ENCODE measurements at places on chromosomes 12 and 14.
A peak's percentile ranks its signal among the peaks of the same experiment; 100 is the strongest.

GRCh38 chr12:18861287-18861858 is 123.5 kb downstream of the CAPZA3 start:
- DNase-seq = no peak

DNA sequence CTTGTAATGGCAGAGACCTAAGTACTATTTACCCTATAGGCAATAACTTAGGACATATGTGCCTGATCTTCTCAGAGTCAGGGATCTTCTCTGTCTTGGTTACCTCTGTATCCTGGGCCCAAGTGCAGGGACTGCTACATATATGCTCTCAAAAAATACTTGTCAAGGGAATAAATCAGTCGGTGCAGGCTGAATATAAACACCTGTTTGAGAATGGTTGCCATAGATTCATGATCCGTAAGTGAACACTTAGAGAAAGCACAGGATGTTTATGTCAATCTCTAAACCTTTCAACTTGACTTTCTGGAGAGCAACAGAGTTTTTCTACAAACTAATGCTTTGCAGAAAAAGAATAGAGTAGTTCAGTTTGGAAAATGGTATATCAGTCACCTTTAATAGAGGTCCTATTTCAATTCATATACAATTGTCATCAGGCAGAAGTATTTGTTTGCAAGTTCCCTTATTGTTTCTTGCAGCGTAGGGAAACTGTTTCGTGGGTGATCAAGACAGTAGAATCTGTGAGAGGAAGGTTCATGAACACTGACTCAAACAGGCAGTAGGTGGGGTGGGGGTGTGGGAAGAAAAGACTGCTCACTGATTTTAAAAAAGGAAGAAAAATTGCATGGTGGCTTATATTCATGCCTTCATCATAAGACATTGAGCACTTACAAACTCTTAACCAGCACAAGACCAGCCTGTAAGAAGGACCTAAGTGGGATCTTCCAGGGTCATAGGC is 6.0 kb upstream of the UBE2N start:
- DNase-seq = peak; percentile 21

DNA sequence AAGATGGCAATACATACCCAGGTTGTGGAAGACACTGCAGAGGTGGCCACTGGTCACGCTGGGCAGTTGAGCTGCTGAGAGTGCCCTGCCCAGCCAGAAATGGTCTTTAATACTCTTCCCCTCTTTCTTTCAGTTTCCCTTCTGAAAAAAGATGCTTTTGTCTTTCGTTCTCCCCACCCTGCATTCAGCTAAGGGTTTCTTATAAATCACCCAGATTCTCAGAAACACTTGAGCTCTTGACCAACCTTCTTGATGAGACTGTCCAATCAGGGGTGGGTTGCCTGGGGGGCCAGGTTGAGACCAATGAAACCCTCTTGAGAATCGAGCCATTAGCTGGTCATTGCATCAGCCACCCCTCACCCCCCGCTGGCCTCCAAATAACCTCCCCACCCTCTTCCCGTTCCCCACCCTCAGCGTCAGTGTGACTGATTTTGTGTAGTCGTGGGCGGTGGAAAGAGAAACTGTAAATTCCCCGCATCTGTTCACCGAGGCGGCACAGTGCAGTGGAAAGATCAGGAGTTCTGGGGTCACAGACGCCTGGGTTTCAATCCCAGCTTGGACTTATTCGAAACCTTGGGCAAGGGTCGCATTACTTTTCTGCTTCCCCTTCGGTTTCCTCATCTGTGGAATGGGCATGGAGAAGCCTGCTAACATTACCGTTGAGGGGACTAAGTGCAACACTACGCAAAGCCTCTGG is 52.3 kb downstream of the SLC25A47 start:
- DNase-seq = peak; percentile 28

DNA sequence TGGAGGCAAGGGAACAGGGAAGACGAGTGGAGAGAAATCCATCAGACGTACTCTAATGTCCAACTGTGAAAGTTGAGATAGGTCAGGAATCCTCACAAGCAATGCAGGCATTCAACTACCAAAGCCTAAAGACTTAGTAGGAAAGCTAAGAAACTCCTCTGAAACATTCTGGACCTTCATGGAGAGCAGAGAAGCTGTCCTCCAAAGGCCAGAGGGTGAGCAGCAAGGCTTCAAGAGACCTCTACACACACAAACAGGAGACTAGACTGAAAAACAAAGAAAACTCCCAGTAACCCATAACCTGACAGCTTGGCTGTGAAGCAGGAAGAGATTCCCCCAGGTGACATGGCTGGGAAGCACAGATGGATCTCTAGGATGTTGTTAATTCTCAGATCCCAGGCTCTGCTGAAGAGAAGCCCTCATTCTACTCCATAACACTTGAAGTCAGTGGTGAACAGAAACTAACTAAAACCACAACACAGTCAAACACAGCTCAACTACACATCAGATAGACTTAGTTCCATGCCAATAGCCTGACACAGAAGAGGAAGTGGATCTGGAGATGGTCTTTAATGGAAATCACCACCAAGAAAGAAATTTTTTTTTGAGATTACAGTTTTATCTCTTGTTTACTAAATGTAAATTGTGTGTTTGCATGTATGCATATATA is 23.2 kb upstream of the LYZ start:
- no peak for DNase-seq

DNA sequence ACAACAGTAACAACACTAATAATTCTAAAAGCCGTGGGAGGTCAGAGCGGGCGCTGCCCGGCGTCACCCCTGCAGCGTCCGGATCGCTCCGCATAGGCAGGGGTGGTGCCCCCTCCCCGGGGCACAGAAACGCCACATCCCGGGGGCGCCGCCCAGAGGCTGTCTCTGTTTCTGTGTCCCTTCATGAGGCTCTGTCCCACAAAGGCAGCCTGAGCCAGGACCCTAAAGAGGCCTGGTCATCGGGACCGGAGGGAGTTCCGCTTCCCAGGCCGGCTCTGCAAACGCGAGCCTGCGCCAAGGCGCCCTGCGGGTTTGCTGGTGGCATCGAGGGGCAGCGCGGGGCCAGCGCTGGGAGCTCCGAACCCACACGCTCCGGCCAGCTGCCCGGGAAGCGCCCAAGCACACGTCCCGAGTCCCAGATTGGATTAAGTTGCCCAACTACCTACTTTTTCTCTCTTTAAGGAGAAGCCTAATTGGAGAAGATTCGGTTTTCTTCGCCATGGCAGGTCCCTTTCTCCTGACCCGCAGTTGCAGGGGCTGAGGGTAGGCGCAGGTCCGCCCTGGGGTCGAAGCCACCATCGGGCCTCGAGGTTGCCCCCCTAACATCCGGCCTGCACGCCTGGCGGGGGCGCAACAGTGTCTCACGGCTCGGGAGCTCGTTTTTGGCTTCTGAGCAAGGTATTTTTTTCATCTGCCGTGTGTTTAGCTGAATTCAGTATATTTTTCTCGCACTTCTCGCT is 421.7 kb downstream of the VRK1 start:
- peak; percentile 19 for DNase-seq

- DNase-seq = no peak
These were observed 233.3 kb upstream of the KRR1 start for GRCh38 chr12:75744607-75745256.

DNA sequence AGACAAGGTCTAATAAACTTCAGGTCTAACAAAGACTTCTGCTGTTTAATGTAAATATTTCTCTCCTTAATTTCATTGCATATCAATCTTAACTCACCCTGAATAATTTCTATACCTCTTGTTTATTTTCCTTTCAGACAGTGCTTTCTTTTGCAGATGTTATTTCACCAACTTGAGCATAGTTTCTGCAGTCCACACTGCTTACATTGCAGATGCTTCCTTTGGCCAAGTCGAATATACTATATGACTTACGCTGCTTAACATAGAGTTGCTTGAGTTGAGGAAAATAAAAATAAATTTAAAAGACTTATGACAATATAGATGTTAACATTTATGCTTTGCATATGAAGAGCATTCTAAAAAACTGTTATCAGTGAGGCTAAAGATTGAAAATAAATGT is 217.7 kb downstream of the PTPRO start:
- no peak for DNase-seq

- DNase-seq = no peak
These were observed 16.1 kb upstream of the CRACR2A start for GRCh38 chr12:3768911-3769447.

DNA sequence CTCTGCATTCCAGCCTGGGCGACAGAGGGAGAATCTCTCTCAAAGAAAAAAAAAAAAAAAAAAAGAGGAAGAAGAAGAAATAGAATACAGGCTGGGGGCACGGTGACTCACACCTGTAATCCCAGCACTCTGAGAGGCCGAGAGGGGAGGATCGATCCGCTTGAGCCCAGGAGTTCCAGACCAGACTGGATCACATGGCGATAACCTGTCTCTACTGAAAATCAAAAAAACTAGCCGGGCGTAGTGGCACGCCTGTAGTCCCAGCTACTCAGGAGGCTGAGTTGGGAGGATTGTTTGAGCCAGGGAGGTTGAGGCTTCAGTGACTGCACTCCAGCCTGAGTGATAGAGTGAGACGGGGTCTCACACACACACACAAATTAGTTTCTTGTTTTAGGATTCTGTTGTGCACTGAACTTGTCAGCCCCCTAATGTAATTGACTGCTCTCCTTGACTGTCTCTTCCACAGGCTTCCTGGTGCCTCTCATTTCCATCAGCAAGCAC is 963 bp upstream of the TINF2 start:
- DNase-seq = no peak

DNA sequence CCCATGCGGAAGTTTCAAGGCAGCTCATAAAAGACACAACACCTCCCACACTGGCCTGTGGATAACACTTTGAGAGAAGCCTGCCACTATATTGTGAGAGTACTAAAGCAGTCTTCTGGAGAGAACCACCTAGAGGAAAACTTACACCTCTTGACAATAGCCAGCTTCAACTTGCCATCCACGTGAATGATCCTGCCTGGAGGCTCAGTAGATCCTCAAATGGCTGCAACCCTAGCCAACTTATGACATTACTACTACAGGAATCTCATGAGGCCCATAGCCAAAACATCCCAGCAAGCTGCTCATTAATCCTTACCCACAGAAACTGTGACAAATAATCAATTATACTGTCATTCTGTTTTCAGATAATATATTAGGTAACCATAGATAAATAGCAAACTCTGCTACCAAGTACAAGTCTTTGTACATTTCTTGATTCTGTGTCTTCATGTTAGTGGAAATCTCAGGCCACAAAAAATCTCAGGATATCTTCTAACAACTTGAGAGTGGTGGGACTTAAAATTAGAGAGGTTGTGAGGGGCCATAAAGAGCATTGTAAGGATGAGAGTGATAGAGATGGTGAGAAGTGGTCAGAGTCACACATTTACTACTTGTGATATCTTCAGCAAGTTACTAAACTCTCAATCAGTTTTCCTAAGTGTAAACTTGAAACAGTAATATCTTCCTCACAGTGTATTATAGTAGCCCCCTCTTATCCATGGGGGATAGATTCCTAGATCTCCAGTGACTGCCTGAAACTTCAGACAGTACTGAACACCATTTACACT is 368.0 kb downstream of the C12orf50 start:
- DNase-seq = no peak

- no peak for DNase-seq
These were observed 21.1 kb downstream of the CHFR start for GRCh38 chr12:132866251-132866828.

- DNase-seq = no peak
These were observed 414.8 kb downstream of the RMST start for GRCh38 chr12:97877404-97877803.

DNA sequence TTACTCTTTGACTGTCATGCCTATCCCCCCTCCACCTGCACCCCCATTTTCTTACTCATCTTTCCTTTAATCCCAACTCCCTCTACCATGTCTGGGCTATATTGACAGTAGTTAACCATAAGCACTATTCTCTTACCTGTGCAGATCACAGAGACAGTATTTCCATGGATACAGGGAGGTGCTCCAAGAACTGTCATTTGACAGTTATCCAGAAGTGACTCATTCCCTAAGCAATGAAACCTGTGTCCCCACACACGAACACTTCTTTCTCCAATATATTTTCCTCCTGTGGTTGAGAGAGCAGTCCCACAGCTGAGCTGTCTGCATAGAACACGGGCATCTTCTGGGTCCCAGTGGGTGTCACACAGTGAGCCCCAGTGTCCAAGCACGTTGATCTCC is 68.8 kb downstream of the CD163L1 start:
- DNase-seq = no peak

- DNase-seq = no peak
These were observed 32.8 kb downstream of the GTF2A1 start for GRCh38 chr14:81187832-81188522.

DNA sequence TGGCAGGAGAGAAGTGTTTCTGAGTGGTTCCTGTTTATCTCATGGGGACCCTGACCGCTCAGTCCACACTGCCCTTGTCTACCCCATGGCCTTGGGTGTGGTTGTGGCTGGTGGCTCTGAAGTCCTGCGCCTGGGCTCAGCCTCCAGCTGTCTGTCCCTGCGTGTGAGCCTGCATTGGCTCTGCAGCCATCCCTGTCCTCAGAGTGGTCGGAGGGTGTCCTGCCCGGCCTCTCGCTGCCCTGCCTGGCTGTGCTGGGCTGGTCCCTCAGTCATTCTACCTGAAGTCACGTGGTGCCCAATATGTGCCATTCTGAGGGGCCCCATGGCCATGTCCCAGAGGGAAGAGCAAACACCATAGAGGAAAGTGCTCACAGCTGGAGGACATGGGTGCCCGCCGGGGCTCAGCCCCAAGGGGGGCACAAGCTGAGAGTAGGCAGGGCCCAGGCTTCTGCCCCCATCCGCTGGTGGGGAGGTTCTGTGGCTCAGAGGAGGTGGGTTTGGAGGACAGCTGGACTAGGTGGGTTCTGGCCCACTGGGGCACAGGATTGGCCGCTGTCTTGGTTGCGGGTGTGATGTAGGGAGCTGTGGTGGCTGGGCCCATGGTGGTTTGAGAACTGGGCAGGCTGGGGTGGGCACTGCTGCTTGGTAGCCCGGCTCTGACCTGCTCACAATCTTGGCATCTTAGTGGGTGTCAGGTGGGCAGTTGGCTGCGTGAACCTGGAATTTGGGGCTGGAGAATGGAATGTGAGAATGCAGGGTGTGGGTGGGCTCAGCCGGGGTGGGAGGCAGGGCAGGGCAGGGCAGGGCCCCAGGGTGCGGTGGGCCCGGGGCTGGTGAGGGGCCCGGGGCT is 11.6 kb downstream of the TEDC1 start:
- no peak for DNase-seq

DNA sequence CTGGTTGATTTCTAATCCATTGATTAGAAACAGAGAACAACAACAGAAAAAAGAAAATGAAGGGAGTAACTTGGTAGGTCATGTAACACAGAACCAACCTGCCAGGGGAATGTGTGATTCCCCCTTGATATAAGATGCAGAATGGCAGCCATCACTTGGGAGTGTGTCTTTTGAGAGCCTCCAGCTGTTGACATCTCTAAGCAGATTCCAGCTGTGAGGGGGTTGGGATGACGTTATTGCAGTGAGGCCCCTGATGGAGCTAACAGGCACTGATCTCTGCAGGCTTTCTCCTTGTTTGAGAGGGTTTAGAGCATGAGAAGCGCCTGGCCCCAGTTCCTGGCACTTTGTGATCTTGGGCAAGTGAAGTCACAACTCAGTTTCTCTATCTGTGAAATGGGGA is 124.9 kb downstream of the PELI2 start:
- no peak for DNase-seq
